ENCODE measurements at places on chromosomes 5 and 9. TPM values are rescaled to one million over a fixed set of nuclear protein-coding genes. Genes with fewer than 3 reads are reported as not detected.

Gene PRLR
- total RNA-seq = 0.84 TPM

Gene NXNL2
- 4.6 TPM for total RNA-seq

Gene ECM2
- 59.0 TPM for total RNA-seq

- DNase-seq = no peak
Measured at GRCh38 chr5:140220698-140221064, 45.7 kb downstream of the CYSTM1 start.

DNA sequence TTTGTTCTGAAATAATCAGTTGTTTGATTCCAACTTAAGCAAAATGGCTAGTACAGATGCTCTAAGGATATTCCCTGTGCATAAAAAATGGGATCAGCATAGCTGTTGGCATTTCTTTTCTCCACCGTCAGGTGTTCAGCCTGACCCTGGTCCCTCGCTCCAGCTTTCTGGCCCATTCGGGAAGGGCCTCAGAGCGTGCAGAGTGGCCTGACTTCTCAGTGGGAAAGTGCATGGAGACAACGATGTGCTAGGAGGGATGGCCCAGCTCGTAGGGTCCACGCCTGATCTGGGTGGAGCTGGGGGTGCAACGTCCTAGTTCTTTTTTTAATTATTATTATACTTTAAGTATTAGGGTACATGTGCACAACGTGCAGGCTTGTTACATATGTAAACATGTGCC, 319.1 kb upstream of the IRX4 start:
- DNase-seq = no peak

DNA sequence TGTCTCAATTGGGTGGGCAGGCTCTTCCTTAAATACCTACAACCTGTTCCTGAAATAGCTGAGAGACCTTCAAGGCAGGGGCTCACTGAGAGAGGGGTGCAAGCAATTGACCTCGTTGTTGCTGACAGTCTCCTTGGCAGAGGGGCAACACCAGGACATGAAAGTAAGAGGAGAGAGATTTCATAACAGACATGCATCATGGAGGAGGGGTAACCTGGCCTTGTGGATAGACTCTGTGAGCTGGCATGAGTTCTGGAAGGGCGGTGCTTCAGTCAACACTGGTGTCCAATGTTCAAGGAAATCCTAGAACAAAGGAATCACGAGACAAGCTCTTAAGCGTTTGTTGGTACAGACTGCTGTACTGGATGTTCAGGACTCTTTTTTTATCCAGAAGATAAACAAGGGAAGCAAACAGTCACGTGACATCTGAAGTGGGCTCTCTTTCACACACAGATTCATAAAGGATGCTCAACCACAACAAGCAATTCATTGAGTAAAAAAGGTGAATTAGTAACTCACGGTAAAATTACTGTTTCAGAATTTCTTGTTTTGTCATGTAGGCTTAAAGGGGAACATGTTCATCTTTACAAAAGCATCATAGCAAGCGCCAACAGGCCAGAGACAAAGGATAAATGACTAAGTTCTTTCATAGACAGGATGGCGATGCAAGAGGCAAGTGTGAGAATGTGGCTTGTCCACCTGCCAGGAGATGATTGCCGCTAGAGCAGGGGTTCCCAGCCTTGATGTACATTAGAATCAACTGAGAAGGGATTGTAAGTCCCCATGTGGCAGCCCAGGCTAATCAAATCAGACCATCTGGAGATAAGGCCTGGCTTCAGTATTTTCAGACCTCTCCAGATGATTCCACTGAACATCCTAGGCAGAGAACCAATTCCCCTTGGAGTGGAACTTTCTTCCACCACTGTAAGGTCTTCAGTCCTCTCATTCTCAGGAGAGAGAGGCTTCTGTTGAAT, 20.7 kb downstream of the ANKRA2 start:
- no peak for DNase-seq

- DNase-seq = no peak
Measured at GRCh38 chr9:38289236-38289865, 103.2 kb upstream of the ALDH1B1 start.

GRCh38 chr9:117458066-117458465, 43.2 kb upstream of the ASTN2 start:
- DNase-seq = no peak

DNA sequence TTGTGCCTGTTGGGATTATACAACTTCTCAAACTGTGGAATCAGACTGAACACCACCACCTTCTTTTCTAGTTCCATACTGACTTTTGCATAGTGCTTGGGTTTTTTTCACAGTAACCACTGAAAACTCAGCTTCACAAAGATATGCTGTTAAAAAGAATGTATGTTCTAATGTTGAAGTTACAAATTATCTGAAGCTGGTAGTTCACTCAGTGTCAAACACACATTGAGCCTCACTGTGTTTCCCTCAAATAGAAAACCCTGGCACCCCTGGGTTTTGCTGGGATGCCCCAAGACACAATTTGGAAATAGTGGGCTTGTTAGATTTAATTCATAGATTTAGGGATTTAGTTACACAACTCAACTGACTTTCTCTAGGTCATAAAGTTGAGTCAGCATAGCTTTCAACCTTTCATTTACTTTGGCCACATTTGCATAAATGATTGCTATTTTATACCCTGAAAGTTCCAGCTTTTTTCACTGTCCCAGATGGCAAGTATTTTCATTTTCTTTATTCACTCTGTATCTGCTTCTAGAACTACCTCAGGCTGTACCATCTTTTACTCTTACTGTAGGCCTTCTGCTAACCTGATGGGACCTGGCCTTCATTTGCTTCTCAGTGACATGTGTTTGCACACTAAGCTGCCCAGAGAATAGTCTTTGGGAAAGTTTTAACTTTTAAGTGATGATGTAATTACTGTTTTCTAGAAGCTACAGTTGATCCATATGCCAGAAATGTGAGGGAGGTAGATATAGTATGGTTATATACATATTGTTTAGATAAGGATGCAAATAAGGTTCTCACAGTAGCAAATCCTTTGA, 115.1 kb downstream of the CDC42SE2 start:
- DNase-seq = no peak

- DNase-seq = no peak
Measured at GRCh38 chr5:39846144-39846543, 421.4 kb upstream of the DAB2 start.

DNA sequence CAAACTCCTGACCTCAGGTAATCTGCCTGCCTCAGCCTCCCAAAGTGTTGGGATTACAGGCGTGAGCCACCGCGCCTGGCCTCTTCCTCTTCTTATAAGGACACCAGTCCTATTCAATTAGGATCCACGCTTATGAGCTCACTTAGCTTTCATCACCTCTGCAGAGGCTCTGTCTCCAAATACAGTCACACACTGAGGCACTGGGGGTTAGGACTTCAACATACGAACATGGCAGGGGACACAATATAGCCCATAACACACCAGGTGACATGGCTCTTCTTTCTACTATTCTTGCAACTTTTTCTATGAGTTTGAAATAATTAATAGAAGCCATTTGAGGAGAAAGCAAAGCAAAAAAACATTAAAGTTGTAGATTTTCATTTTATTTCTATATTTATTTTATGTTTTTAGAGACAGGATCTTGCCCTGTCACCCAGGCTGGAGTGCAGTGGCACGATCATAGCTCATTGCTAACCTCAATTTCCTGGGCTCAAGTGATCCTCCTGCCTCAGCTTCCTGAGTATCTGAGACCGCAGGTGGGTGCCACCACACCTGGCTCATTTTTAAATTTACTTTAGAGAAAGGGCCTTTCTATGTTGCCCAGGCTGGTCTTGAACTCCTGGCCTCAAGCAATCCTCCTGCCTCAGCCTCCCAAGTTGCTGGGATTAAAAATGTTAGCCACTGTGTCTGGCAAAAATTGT, 6.0 kb upstream of the PRRT1B start:
- DNase-seq = no peak

DNA sequence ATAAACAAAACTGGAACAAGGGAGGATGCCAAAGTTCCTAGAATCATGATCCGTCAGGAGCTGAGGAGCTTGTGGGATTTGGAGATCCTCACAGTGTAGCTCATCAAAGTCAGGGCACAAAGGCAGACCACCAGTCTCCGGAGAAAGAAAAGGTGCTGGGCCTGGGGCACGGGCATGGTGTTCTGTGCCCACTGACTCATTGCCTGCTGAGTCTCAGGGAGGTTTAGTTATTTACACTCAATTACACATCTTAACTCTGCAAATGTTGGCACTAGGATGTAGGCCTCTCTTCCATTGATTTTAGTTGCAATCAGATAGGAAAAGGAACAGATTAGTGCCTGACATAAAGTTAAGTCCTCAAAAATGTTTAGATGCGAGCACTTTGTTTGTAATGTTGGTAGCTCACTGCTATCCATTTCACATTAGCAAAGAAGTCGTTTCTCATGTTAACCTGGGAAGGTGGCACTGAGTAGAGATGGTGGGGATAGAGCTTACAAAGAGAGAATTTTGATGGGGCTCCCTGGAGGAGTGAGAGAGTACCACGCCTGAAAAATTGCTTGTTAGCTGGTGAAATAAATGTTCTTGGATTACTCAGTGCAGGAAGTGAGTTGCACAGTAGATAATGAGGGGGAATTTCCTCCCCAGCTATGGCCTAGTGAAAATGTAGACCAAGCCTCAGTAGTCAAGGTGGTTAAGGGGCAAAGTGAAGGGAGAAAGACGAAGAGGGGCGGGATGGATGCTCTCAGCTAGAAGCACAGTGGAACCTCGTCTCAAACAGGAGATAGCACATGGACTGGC, 109.5 kb upstream of the CD180 start:
- no peak for DNase-seq

DNA sequence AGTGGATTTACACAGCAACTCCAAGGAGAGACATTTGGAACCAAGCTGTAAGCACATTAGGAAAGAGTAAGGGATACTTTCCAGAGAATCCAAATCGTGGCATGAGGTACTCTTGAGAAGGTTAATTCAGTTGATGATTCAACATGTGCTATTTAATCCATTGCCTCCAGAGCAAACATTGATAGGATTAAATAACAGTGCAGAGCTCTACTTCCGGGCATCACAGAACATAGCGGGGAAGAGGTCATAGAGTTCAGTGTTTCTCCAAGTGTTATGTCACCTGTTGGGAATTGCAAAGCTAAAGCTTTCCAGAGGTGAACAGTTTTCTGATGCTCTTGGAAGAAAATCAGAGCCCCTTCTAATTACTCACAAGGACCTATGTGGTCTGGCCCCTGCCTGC, 127.5 kb downstream of the PPP2R2B start:
- no peak for DNase-seq

- no peak for DNase-seq
Measured at GRCh38 chr5:179913461-179913860, 5.8 kb upstream of the TBC1D9B start.

DNA sequence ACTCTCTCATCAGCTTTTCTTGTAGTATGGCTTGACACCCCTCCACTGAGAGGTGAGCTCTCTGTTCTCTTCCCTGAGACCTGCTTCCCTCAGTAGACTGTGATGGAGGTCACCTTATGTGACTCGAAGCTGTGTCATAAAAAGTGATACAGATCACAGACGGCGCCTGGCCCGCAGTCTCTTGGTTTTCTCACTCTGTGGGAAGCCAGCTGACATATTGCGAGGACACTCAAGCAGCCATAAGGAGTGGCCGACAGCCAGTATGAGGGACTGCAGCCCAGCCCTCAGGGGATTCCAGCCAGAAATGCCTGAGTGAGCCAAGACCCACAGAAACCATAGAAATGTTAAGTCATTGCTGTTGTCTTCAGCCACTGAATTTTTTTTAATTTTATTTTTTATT, 38.0 kb downstream of the GADD45G start:
- no peak for DNase-seq
